H9 (cell line): ENCODE measurements at places on chromosomes 1 and 21. TPM values are rescaled to one million over a fixed set of nuclear protein-coding genes. Genes with fewer than 3 reads are reported as not detected.

C1QB gene
- total RNA-seq: not detected in 2 replicates

REN gene
- not detected in 2 replicates for total RNA-seq

DNA sequence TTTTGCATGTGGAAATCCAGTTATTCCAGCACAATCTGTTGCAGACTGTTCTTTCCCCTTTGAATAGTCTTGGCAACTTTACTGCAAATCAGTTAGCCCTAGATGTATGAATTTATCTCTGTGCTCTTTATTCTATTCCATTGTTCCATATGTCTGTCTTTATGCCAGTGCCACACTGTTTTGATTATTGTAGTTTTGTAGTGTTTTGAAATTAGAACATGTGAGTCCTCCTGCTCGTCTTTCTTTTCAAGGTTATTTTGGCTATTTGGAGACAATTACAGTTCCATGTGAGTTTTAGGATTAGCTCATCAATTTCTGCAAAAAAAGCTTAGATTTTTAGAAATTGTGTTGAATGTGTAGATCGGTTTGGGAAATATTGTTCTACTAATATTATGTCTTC is 26.6 kb downstream of the WNT3A start:
- H3K4me3 ChIP-seq: no peak overlapping the region
- H3K27ac ChIP-seq: no peak overlapping the region
- DNase-seq: no peak
- no peaks in the 10 kb centered on the region; the same call in 2 of the 3 replicates for H3K36me3 ChIP-seq

DNA sequence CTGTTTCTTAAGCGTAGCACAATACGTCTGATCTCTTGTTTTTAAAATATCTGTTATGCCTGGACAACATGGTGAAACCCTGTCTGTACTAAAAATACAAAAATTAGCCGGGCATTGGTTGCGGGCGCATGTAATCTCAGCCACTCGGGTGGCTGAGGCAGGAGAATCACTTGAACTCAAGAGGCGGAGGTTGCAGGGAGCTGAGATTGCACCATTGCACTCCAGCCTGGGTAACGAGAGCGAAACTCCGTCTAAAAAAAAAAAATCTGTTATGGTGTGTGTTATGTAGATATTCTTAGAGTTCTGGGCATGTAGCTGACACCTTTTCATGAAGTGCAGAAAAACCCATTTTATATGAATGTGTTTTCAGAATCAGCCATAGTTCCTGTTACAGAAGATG is 38.2 kb downstream of the RABGAP1L start:
- DNase-seq: no peak
- H3K4me1 ChIP-seq: no peaks in the 10 kb centered on the region
- no peaks in the 10 kb centered on the region for H3K36me3 ChIP-seq

DNA sequence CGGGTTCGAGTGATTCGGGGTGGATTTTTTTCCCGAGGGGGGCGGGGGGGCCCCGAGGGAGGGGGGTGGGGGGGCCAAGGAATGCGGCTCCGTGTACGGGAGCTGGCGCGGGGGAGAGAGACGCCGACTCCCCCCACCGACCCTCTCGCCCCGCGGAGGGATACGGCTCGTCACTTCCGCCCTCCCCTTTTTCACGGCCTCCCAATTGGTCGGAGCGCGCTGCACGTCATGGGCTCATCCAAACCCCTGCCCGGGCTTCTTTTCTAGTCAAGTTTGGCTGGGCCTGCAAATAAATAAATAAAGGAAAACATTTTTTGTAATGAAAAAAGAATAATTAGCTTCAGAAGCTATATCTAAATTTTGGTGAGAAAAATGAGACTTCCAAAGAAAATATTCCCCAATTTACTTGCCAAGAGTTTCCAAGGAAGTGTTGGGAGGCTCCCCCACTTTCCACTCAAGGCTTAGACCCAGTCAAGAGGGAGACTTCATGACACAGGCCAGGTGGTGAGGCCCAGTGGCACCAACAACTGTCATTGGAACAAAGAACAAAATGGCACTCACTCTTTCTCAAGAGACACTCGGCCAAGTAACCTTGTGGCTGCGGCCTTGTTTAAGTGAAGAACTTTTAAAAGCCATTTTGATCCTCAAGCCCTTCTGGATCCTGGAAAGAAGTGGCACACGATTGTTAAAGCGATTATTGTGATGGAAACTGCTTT is at the start of gene POGZ:
Gene POGZ (minus strand): TSS at position 164 of the 716 bp plus-strand sequence. CDS start 17,290 bp downstream, outside the sequence.
- no peaks in the 10 kb centered on the region; the same call in 2 of the 3 replicates for H3K36me3 ChIP-seq
- DNase-seq: peak; percentile 94
- peak within 1 kb of the TSS; percentile 67 for H3K27ac ChIP-seq

DNA sequence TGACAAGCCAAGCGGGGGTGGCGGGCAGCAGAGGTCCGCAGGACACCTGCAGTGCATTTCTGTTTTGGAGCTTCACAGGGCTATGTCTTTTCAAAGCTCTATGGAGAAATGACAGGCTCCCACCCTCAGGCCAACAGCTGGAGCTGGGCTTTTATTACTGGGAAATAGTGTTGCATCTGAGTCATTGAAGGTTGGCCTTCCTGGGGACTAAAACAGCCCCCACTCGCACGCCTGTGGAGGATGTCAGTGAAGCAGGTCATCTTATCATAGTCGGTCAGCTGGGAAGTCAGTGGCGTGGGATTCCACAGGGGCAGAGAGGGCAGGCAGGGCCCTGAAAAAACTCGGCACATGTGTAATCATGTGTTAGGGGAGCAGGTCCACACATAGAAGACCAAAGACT is 55.3 kb downstream of the NTPCR start:
- peaks cover 22% of the 10 kb centered on the region for H3K36me3 ChIP-seq
- H3K27me3 ChIP-seq: no peaks in the 10 kb centered on the region
- H3K4me1 ChIP-seq: no peaks in the 10 kb centered on the region
- H3K27ac ChIP-seq: no peak overlapping the region

DNA sequence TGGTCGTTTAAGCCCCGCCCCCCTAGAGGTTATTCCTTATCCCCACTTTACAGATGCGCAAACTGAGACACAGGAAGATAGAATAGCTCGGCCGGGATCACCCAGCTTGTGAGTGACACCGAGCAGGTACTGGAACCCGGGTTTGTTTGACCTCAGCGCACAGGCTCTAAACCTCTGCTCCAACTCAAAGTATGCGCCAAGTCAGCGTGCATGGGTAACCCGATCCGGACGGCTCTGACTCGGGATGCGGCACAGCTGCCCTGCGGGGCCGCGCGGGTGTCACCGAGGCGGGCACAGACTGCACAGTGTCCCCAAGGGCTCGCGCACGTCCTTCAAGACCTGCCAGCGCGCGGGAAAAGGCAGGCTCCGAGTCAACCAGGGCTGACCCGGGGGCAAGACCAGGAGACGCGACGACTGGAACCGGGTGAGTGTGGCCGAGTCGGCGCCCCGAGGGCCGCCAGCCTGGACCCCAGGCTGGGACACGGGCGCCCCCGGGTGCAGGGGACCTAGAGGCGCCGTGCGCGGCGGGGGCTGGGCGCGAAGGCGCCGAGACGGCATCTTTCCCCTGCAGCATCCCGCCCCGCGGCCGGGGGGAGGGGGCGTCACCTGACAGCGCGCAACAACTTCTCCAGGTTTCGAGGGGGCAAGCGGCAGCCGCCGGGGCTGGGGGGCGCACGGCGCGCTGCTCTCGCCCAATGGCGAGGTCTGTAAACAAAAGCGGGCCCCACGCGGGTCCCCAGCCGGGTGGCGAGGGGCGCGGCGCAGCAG is 101.9 kb upstream of the SOD1 start:
- no peak overlapping the region for H3K27ac ChIP-seq
- H3K4me1 ChIP-seq: peaks cover 18% of the 10 kb centered on the region; the same call in 1 of the 2 replicates
- no peaks in the 10 kb centered on the region; the same call in 1 of the 2 replicates for H3K27me3 ChIP-seq
- H3K36me3 ChIP-seq: no peaks in the 10 kb centered on the region; the same call in 1 of the 2 replicates

DNA sequence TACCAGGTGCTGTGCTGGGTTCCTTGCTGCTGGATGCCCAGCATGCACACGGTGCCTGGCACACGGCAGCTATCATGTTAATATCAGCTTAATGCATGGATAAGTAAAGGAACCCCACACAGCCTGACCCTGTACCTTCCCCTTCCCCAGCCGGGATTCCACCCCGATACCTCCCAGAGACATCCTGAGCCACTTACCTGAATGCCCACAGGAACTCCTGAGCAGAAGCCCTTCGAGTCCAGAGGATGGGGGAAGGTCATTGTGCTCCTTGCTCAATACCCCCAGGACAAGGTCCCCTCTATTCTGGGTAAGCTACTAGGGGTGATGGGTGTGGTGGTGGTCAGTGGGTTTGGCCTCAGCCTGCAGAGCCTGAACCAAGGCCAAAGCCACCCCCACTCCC is 1.4 kb downstream of the FAM131C start:
- H3K27me3 ChIP-seq: peaks cover 5% of the 10 kb centered on the region; the same call in 1 of the 2 replicates
- H3K27ac ChIP-seq: no peak overlapping the region
- no peak for DNase-seq
- no peaks in the 10 kb centered on the region for H3K4me1 ChIP-seq

DNA sequence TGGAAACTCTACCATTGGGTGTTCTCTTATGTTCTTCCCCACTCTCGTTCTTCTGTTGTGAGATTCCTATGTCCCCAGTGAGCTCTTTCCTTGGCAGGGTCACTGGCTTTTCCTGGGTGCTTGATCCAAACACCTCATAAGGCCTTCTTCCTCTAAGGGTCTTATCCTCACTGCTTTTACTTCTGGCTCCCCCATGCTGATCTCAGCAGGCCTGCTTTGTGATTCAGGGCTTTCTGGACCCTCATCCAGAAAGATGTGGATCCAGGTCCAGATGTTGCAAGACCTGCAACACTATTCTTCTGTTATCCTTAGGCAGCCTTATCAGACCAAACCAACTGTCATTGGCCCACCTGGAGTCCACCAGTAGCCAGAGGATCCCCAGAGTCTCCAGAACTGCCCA is 11.2 kb upstream of the MYOG start:
- H3K36me3 ChIP-seq: peaks cover 10% of the 10 kb centered on the region
- no peak overlapping the region for H3K27ac ChIP-seq
- no peaks in the 10 kb centered on the region for H3K4me1 ChIP-seq

GRCh38 chr1:172394141-172394751 is 26.2 kb upstream of the C1orf105 start:
- no peaks in the 10 kb centered on the region for H3K36me3 ChIP-seq
- no peaks in the 10 kb centered on the region for H3K27me3 ChIP-seq
- no peak for DNase-seq
- no peak overlapping the region for H3K4me3 ChIP-seq
- H3K27ac ChIP-seq: no peak overlapping the region
- peaks cover 4% of the 10 kb centered on the region; the same call in 1 of the 2 replicates for H3K4me1 ChIP-seq

DNA sequence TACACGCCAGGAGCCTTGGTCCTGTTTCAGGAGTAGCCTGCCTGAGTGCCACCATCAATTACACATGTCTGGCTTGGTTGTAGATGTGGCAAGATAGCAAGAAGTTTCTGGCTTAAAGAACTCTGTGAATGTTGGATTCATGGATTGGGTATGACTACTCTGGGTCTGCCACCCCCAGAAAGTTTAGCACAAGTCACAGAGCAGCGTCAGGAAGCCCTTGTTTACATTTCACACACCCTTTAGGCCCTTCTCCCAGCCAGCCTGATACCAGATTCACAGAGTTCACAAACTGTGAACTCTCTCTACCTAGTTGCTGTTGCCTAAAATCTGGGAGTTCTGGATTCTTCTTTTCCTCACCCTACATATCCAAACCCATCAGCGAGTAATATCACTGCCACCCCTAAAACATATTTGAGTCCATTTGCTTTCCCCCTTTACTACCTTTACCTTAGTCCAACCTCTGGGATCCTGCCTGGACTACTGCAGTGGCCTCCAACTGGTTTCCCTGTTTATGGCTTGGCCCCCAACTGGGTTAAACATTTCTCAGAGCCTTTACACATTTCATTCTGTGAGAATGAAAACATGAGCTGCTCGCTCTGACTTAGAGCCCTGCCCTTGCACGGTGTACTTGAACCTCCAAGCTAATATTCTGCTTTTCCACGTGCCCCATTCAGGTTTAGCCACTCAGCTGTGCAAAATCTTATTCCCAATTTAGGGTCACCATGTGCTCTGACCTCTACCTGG is 4.1 kb upstream of the CCDC24 start:
- H3K27me3 ChIP-seq: no peaks in the 10 kb centered on the region
- no peak overlapping the region for H3K4me3 ChIP-seq
- no peaks in the 10 kb centered on the region for H3K4me1 ChIP-seq
- DNase-seq: no peak

GRCh38 chr1:206706298-206706791 is 21.6 kb downstream of the MAPKAPK2 start:
- no peaks in the 10 kb centered on the region for H3K36me3 ChIP-seq
- peaks cover 19% of the 10 kb centered on the region; the same call in 1 of the 2 replicates for H3K4me1 ChIP-seq
- no peak overlapping the region for H3K27ac ChIP-seq

GRCh38 chr1:65150583-65151263 is 2.7 kb downstream of the AK4 start:
- peaks cover 6% of the 10 kb centered on the region; the same call in 1 of the 2 replicates for H3K4me1 ChIP-seq
- H3K4me3 ChIP-seq: peak overlapping the region; percentile 95
- no peaks in the 10 kb centered on the region for H3K27me3 ChIP-seq
- peak; percentile 54 for DNase-seq

DNA sequence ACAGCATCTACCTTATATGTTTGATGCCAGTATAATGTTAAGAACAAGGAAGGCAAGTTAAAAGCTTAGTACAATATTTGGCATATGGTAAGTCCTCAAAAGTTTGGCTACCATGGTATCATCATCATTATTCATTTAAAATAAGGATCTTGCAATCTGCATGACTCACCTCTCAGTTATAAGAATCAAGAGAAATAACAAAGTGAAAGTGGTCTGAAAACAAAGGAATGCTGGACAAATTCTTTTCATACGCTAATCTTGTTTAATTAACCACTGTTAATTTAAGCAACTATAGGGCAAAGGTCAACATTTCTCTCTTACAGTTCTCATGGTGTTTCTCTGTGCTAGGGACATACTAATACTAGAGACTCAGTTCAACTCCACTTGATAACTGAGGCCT is 13.0 kb upstream of the CLDN19 start:
- H3K27ac ChIP-seq: no peak overlapping the region
- no peaks in the 10 kb centered on the region for H3K4me1 ChIP-seq
- H3K4me3 ChIP-seq: no peak overlapping the region
- no peaks in the 10 kb centered on the region for H3K27me3 ChIP-seq

DNA sequence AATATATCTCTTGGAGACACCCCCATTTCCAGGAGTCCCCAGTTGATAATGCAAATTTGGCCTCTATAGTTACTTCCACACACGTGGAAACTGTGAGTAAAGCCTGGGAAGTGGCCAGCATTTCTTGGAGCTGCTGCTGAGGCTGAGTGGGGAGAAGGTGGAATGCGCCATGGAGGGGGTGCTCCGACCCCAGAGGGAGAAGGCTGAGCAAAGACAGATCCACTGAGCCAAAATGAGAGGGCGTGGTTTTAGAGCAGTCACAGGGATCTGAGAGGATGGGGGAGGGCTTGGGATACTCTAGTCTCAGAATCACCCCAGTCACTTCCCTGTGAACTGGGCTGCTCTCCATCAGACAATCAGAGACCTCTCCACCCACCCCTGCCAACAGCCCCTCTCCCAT is 38.7 kb downstream of the TRIM62 start:
- H3K4me1 ChIP-seq: peaks cover 14% of the 10 kb centered on the region; the same call in 1 of the 2 replicates
- peaks cover 8% of the 10 kb centered on the region; the same call in 1 of the 3 replicates for H3K36me3 ChIP-seq
- H3K27ac ChIP-seq: no peak overlapping the region
- no peak for DNase-seq

GRCh38 chr1:202964791-202965410 is 2.2 kb downstream of the CYB5R1 start:
- peak overlapping the region; percentile 30; the same call in 1 of the 3 replicates for H3K4me3 ChIP-seq
- H3K27ac ChIP-seq: no peak overlapping the region
- H3K4me1 ChIP-seq: no peaks in the 10 kb centered on the region

GRCh38 chr1:164605254-164606091 is 46.5 kb downstream of the PBX1 start:
- DNase-seq: no peak
- no peaks in the 10 kb centered on the region for H3K27me3 ChIP-seq
- no peak overlapping the region for H3K27ac ChIP-seq
- H3K4me3 ChIP-seq: peak overlapping the region; percentile 24; the same call in 1 of the 3 replicates
- peaks cover 11% of the 10 kb centered on the region; the same call in 2 of the 3 replicates for H3K36me3 ChIP-seq
